ENCODE measurements at places on chromosomes 5 and 9. TPM values are rescaled to one million over a fixed set of nuclear protein-coding genes. Genes with fewer than 3 reads are reported as not detected.

DNA sequence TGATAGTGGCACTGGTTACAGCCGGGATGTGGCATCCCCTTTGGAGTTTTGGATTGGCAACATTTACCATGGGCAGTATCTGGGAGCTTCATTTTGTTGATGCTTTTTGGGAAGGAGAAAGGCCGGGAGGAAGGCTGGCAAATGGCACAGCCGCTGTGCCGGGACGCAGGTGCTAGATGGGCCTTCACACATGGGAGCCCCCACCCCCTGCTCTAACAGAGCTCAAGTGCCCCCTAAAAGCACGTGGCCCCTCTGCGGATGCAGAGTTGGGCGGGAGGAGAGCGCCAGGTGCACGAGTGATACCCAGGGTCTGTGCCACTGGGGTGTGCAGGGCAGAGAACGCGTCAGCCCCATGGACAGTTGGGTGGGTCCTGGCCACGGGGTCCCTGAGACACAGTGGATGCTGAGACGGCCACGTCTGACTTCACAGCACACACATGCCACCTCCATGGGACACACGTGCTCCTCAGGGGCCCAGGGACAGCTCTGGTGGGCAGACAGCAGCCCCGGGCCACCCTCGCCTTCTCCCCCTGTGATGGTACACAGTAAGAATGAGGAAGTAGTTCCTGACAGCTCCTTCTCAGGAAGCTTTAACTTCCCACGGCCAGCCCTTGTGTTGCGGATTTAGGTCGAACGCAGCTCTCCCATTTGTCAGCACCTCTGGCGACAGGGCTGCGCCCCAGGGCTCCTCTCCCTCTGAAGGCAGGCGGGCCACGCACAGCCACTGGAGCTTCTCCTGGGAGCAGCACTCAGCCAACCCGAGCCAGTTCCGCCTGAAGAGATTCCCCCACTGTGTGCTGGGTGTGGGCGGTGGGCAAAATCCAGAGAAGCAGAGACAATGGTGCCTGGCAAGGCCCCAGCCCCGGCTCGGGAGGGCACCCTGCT is 10.8 kb downstream of the SLC9A3 start:
- DNase-seq: no peak

DNA sequence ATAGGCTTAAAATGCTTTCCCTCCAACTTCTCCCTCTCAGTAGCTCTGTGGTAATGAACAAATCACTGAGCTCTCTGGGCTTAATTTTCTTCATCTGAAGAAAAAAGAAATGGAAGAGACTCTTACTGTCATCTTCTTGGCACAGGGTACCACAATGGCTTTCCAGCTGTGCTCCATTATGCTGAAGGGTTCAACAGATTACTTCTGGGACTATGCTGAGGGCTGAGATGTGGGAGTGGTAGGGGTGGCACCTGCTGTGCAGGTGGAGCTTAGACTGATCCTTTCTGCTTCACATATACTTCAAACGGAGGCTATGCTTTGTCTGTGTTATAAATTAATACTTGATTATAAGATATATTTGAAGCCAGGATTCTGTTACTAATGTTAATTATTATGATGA is 840.2 kb upstream of the C9orf72 start:
- DNase-seq: no peak

The WWC1 gene
- total RNA-seq: 0.36 TPM

DNA sequence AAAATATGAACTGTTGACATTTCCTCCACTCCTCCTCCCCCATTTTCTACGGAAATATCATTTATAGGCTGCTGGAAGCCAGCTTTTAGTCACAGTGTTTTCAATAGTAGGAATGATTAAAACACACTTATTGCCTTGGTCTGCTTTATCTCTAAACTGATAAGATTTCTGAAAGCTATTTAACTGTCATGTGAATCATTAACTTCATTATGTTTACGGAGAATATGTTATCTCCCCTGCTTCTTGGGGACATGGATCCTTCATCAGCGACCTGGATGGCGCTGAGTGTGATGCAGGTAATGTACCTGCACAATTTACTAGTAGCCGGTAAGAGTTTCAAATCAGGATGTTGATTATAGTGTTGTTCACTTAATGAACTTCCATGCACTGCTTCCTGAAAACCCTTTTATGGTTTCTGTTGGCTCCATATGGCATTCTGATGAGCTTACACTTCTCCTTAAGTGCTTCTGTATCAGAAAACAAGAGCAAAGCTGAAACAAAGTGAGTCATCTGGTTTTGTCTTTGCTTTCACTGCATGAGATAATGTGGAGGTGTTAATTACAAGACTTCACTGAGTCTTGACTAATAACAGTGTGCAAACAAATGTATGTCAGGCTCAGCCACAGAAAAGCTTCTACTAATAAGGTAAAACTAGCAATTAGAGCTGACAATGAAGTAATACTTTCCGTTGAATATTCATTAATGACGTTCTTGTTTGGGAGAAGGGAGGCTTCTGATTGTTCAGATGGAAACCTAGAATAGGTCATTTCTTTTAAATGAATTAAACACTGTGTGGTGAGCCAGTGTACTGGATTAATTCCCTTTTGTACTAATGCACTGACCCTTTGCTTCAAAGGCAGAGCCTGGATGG is 162.4 kb upstream of the ZNF608 start:
- no peak for DNase-seq

DNA sequence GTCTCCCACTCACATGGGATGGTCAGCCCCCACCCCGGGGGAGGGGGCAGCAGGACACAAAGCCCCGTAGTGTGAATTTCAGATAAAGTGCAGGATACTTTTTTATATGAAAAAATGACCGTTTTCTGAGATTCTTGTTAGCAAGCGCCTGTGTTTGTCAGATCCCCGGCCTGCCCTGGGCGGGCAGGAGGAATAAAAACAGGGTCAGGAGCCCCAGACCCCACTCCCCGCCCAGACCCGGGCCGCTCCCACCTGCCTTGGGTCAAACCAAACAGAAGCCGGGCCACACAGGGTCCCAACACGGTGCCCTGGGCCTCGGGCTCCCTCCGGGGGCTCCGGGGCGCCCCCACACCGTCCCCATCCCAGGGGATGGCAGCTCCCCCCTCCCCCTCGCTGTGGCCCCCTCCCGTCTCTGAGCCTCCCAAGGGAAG is 13.5 kb upstream of the NRARP start:
- no peak for DNase-seq

DNA sequence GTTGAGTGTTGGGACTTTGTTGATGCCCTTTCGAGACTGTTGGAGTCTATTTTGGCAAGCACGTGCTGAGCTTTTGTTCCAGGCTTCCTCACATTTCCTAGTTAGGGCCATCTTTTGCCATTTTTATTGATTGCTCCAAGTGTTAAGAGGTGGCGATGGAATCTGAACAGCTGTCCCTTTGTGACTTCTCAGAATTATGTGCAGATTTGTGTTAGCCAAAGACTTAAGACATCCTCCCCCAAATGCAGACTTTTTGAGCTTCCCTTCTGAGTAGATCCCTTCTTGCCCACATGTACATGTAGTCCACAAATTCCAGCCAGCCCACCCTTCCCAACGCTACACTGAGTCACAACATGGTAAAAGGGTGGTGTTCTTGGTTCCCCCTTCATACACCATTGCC is 59.2 kb downstream of the SPIN1 start:
- no peak for DNase-seq

The ALG2 gene
- total RNA-seq: 24.1 TPM

GRCh38 chr5:171149772-171150171 is 159.3 kb upstream of the TLX3 start:
- no peak for DNase-seq

GRCh38 chr9:107141967-107142366 is 141.1 kb upstream of the RAD23B start:
- DNase-seq: no peak

The THBS4 gene
- 2.9 TPM for total RNA-seq

The MYORG gene
- total RNA-seq: 6.1 TPM

GRCh38 chr9:107700847-107701246 is 211.3 kb upstream of the KLF4 start:
- no peak for DNase-seq

GRCh38 chr5:59637884-59638580 is 255.5 kb downstream of the PDE4D start:
- no peak for DNase-seq

- DNase-seq: no peak
Observed at GRCh38 chr9:89304020-89304833, 6.8 kb upstream of the CKS2 start.

DNA sequence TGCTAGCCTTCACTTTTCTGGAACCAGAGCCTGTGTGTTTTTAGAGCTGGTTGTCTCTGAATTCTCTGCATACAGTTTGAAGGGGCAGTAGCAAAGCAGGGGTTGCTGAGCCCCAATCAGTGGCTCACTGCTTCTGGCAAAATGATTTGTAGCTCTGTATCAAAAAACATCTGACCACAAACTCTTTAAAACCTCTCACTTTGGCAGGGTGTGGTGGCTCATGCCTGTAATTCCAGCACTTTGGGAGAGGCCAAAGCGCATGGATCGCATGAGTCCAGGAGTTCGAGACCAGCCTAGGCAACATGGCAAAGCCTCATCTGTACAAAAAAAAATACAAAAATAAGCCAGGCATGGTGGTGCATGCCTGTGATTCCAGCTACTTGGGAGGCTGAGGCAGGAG is 28.3 kb upstream of the APC start:
- DNase-seq: no peak

- DNase-seq: no peak
Observed at GRCh38 chr5:143274952-143275351, 128.5 kb downstream of the NR3C1 start.

DNA sequence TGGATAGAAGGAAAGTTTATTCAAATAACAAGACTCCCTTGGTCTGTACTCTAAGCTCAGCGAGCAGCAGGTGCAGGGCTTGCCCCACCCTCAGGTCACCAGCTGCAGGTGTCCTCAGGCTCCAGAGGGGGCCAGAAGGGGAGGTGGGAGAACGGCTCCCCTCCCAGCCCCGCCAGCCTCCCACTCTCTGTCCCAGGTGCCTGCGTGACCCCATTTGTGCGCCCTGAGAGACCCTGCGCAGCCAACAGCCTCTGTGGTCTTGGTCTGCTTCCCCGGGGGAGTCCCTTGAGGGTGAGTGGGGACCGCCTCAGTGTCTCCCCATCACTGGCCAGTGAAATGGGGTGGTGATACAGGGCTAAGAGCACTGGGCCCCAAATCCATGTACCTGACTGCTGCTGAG is 62.3 kb upstream of the STXBP1 start:
- no peak for DNase-seq

DNA sequence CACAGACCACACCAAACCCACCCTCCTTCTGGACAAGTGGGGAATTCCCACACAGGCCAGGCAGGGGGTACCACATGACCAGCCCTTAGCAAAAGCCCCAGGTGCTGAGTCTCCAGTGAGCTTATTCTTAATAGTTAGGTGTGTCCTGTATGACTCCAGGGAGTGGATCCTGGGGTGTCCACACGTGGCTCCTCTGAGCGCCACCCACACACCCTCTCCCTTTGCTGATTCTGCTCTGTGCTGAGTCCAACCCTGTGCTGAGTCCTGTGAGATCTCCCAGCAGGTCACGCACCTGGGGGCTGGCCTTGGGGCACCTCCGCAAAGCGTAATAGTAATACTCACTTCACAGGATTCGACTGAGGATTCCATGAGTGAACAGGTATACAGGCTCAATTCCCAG is 12.7 kb downstream of the LRRC14B start:
- DNase-seq: no peak

The LHX6 gene
- total RNA-seq: 12.2 TPM

The PCA3 gene
- total RNA-seq: 0.32 TPM

The ENC1 gene
- total RNA-seq: 4.8 TPM

- DNase-seq: no peak
Observed at GRCh38 chr5:98638111-98638510, 135.4 kb upstream of the RGMB start.

DNA sequence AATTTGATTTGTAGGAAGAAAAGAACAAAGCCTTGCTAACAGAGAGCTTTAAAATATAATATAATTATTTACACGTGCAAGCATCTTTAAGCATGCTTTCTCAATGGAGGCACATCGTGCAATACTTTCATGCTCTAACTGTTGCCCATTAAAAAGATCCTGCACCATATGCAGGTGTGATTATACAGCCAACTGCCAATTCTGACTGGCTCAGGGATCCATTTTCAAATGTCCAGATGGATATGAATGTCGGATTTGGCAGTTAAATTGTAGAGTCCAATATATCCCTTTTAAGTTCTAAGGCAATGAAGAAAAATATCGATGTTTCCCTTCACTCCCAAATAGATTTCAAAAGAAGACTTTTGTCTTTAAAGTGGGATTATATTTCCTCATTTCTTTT is 416.4 kb upstream of the CD180 start:
- no peak for DNase-seq

The SAXO1 gene
- total RNA-seq: 0.29 TPM

GRCh38 chr9:17280350-17281012 is 145.6 kb downstream of the CNTLN start:
- no peak for DNase-seq

The PCDHA9 gene
- 0.36 TPM for total RNA-seq

GRCh38 chr9:99224445-99224844 is 2.4 kb downstream of the SEC61B start:
- no peak for DNase-seq

DNA sequence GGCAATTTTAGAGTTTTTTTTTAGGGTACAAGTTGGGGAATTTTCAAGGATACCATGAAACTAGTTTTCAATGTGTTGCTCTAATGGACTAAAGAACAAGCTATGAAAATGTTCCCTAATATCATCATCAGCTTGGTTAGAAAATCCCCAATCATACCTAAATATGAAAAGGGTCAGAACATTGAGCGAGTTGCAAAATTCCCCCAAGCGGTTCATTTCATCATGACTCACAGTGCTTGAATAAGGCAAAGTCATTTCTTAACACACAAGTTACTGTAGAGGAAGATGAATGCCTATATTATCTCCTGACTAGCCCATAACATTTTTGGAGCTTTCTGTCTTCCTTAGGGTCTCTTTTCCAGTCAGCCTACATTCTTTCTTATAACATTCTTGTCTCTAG is 62.7 kb downstream of the ST8SIA4 start:
- DNase-seq: no peak

The ZBTB26 gene
- total RNA-seq: 9.3 TPM

The C9 gene
- 0.30 TPM for total RNA-seq

The PDE6A gene
- not detected for total RNA-seq

GRCh38 chr5:102545175-102545574 is 46.4 kb upstream of the SLCO6A1 start:
- DNase-seq: no peak

The PCDHGA4 gene
- total RNA-seq: 7.1 TPM

DNA sequence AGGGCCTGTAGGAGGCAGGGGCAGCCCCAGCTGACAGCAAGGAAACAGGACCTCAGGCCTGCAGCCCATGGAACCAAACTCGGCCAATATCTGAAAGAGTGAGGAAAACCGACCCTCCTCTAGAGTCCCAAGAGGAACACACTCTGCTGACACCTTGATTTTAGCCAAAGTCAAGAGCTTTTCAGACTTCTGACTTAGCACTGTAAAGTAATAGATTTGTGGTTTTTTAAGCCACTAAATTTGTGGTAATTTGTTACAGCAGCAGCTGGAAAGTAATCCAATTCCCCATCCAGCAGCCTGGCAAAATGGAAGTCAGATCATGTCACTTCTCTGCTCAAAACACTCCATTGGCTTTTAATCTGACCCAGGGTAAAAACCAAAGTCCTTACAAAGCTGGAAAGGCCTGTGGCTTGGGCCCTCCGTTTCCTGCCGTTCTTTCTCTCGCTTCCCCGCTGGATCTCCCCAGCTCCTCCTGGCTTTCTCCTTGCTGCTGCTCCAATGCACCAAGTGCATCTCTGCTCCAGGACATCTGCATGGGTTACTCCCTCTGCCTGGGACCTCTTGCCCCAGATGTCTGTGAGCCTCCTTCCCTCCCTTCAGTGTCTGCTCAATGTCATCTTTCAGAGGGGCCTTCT is 79.0 kb downstream of the C5orf15 start:
- peak; percentile 14 for DNase-seq

Data from aorta (tissue), 5 donors.